ENCODE measurements at places on chromosomes 5 and 9. TPM values are rescaled to one million over a fixed set of nuclear protein-coding genes. Genes with fewer than 3 reads are reported as not detected.

Gene PTGES
- 14.1 TPM for total RNA-seq

Gene TAL2
- not detected for total RNA-seq

Gene UBAP1
- 56.0 TPM for total RNA-seq

Gene SPINK13
- not detected for total RNA-seq

Gene PITX1
- 0.13 TPM for total RNA-seq

Gene GEMIN5
- total RNA-seq = 20.1 TPM

Gene THG1L
- 7.5 TPM for total RNA-seq

Data from mesenteric fat pad (tissue), 1 donor.